Caudate nucleus (tissue), 63 donors: ENCODE measurements at places on chromosomes 11 and 22.

GRCh38 chr22:21657360-21658032, 8.3 kb upstream of the PPIL2 start:
- DNase-seq: peak; percentile 25

DNA sequence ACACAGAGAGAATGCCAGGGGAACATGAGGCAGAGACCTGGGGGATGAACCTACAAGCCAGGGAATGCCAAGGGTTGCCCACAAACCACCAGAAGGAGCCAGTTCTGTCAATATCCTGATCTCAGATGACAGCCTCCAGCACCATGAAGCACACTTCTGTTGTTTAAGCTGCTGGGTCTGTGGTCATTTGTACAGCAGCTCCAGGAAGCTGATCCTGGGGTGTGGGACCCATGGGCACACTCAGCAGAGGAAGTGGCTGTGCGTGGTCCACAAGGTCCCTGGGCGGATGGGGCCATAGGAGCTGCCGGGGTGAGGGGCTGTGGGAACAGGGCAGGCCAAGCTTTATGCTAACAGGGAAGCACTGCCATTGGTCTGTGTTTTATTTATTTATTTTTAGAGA, 12.1 kb downstream of the PPM1F start:
- DNase-seq: no peak

- DNase-seq: no peak
These were observed 6.6 kb downstream of the PLEKHB1 start for GRCh38 chr11:73652856-73653559.

GRCh38 chr11:47111318-47111804, 65.3 kb downstream of the ARFGAP2 start:
- no peak for DNase-seq

- DNase-seq: no peak
These were observed 3.1 kb downstream of the C1QTNF6 start for GRCh38 chr22:37184816-37185541.
